Fibroblast of villous mesenchyme (primary cell): ENCODE measurements at places on chromosomes 6 and 20. TPM values are rescaled to one million over a fixed set of nuclear protein-coding genes. Genes with fewer than 3 reads are reported as not detected.
A peak's percentile ranks its signal among the peaks of the same experiment; 100 is the strongest.

XKR7 gene
- total RNA-seq: not detected in 2 replicates

MEP1A gene
- not detected in 2 replicates for total RNA-seq

GPLD1 gene
- total RNA-seq: under 0.01 and 0.43 TPM in 2 replicates

SPATS1 gene
- not detected in 2 replicates for total RNA-seq

AKAP12 gene
- 99.5 and 123 TPM in 2 replicates for total RNA-seq

ENPP5 gene
- 0.32 and 0.43 TPM in 2 replicates for total RNA-seq

C20orf96 gene
- total RNA-seq: 1.3 and 1.9 TPM in 2 replicates

SNAI1 gene
- total RNA-seq: 1.3 TPM in 2 replicates

SLCO4A1 gene
- 0.97 and 3.0 TPM in 2 replicates for total RNA-seq

DNA sequence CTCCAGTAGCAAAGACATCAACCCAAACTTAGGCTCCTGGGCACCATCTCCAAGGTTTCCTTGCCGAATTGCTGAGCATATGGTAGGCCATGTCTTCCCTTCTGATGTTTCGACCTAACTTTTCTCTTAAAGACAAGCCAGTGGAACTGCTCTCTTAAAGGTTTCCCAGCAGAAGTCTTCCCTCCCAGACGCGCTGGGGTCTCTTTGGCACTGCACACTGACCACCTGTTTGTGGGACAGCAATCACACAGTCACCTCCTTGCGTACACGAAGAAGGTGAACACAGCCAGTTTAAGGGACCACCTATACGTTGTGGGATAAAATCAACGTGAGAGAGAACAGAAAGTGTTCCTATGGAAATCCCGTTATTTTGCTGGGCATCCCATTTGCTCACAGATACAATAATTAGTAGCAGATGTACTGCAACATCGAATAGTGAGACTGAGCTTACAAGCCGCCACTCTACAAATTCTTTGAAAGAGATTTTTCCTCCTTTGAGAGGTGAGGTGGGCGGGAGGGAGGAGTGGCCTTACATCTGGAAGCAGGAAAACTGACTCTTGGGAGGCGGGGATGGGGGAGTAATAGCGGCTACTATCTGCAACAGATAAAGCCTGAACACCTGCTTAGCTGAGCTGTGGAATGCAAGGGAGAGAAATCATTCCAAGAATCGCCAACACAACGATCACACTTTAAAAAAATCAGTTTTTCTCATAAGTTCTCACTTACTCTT, 9.9 kb downstream of the GRIK2 start:
- DNase-seq: no peak

GRCh38 chr6:42131531-42131930, 10.9 kb downstream of the C6orf132 start:
- peak; percentile 67 for DNase-seq

DNA sequence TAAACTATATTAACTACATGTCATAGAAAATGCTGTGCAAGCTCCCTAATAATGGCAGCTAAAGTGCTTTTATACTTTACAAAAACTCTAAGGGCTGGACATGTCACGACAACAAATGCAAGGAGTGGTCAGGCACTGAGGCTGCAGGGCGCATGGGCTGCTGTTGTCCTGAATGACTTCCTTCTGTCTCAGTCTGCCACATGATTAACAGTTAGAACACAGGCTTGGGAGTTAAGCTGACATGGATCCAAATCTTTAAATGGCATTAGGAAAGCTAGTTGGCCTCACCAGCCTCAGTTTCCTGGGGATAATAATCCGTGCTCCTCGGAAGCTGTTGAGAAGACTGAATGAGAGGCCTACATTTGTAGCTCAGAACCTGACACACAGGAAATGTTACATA, 57.4 kb downstream of the PREP start:
- no peak for DNase-seq

DNA sequence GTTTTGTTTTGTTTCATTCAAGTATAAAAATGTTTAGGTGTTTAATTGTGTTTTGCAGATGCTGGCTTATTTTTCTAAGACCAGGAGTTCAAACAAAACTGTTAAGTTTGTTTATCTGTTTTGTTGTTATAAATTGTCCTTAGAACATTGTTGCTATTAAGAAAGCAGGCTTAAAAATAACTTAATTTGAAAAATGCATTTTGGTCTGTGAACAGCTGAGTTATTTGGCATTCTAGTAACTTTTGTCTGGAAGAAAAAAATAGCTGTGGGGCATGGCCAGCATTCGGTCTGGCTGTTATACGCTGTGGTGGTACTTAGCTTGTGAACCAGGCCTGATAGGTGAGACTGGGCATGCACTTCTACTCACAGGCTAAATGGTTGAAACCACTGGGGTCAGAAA, 37.8 kb downstream of the SLX4IP start:
- DNase-seq: no peak

GRCh38 chr6:106511288-106512047, 117.8 kb downstream of the RTN4IP1 start:
- no peak for DNase-seq

DNA sequence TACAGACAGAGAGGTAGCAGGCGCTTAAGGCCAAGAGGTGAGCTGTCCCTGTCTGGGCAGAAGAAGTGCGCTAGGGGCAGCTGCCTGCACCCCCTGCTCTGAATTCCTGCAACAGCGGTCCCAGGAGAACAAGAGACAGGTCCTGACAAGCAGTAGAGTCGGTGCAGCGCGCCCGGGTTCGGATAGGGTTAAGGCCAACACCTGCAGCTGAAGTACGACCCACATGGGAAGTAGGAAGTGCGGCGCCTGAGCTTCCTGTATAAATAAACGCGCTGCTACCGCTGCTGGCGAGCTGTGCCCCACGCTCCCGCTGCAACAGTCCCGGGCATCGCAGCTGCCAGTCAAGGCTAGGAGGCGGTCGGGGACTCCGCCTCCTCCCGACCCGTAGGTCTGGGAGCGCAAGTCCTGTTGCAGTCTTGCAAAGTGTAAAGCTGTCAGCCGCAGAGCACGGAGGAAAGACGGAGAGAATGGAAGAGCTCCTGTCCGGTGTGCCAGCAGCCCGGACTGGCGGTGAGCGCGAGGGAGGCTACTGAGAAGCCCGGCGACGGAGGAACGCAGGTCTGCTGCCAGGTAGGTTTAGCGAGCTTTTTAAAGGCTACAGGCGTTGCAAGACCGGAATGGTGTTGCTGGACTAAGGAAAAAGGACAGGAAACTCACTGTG, at the start of gene RNF144B:
RNF144B (plus strand) TSS at position 290 of the 661 bp plus-strand sequence. CDS start 12,185 bp downstream, outside the sequence.
- DNase-seq: peak; percentile 34

GRCh38 chr6:75852721-75853120, 103.7 kb downstream of the MYO6 start:
- peak; percentile 83 for DNase-seq

GRCh38 chr20:63521602-63522001, 1.0 kb downstream of the PPDPF start:
- DNase-seq: no peak

- peak; percentile 39 for DNase-seq
These were observed 65.7 kb downstream of the PSMG4 start for GRCh38 chr6:3324262-3324942.

GRCh38 chr20:43438578-43439316, 18.9 kb upstream of the SRSF6 start:
- no peak for DNase-seq

DNA sequence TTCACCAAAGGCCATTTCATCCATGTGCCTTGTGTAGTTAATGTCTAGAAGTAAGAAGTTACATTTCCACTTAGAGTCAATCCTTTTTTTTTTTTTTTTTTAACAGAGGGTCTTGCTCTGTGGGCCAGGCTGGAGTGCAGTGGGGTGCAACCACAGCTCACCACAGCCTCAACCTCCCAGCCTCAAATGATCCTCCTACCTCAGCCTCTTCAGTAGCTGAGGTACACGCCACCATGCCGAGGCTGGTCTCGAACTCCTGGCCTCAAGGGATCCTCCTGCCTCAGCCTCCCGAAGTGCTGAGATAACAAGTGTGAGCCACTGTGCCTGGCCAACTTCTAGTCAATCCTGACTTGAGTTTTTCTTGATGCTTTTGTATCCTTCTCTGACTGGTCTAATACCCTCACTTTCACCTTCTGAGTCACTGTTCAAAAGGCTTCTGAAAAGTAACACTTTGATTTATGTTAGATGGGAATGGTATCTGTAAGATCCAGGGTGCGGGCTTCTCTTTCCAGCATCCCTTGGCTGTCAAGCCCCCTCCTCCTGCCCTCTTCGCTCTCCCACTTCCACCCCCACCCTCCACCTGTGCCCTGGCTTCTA, 22.1 kb downstream of the TRAM2 start:
- no peak for DNase-seq

DNA sequence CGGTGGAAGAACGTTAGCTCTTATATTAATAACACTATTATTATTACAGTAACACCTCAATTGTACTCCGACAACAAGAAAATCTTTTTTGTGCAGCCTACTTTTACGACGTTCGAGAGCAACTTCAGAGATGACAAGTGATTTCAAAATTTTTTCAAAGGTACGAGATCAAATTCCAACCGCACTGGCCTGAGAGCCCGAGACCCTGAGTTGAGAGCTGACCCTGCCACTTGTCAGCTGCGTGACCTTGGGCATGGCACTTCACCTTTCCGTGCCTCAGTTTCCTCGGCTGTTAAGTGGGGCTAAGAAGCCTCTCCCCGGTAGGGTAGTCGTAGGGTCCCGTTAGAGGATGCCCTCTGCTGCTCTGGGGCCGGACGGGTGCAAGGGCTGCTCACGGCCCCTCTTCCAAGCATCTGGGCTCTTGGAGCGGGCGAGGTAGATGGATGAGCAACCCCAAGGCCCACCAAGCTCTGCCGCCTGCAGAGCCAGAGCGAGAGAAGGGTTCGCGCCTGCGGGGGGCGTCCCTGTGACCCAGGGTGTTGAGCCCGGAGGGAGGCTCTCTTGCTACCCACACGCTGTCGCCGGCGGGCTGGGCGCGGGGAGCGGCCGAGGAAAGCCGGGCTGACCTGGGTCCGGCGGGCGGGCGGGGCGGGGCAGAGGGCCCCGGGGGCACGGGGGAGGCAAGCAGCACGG, 510 bp downstream of the NDRG3 start:
- no peak for DNase-seq

DNA sequence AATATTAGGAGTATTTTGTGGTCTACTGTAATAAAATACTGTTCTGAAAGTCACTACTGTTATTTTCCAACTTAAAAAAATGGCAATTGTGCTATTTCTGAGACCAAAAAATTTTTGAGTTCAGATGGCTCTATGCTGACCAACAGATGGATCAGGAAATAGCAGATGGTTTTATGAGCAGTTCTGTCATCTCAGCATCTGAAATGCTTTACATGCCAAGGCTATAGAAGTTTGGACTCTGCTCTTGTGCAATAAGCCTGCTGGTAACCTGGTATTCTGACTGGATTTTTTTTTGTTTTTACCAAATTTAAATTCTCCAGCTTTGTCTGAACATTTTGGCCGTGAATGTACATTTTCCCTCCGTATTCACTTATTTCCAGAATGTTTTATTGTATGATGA, 1127.5 kb downstream of the GRIK2 start:
- DNase-seq: no peak

GRCh38 chr6:23826572-23826971, 299.4 kb upstream of the NRSN1 start:
- DNase-seq: no peak

- DNase-seq: no peak
These were observed 19.4 kb upstream of the VEGFA start for GRCh38 chr6:43750622-43751021.

DNA sequence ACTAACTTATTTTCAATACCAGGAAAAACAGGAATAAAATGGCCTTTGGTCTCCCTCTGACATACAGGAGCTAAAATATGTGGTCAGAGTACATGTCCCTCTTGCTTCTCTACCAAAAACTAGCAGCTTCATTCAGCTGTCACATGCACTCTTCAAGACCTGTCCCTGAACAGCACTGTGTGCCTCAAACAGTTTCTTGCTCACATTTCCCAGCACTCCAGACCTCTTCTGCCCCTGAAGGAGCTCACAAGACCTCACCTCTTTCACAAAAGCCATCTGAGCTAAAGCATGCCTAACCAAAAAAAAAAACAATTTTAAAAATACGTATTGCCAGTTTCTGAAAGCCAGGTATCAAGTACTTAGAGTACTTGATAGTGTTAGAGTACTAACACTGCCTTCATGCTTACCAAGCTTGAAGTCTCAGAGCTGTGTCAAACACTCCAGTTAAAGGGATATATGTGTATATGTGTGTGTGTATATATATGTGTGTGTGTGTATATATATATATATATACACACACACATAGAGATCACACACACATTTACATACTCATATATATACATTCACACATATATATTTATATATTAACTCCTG, 148.3 kb upstream of the POU3F2 start:
- DNase-seq: no peak
